Central memory CD4-positive, alpha-beta T cell (primary cell): ENCODE measurements at places on chromosomes 2 and 18.

DNA sequence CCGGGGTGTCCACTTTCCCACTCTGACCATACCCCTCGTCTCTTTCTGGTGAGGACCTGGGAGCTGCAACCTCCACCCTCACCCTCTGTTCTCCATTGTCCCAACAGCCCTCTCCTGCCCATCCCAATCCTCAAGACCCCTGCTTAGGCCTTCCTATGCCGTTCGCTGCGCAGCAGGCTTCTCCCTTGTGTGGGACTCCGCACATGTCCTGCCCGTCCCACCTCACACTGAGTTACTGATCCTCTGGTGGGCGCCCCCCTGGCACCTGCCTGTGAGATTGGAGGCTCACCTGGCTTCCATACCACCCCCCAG lies 119.5 kb upstream of the SNTG2 start:
- DNase-seq, result no peak

DNA sequence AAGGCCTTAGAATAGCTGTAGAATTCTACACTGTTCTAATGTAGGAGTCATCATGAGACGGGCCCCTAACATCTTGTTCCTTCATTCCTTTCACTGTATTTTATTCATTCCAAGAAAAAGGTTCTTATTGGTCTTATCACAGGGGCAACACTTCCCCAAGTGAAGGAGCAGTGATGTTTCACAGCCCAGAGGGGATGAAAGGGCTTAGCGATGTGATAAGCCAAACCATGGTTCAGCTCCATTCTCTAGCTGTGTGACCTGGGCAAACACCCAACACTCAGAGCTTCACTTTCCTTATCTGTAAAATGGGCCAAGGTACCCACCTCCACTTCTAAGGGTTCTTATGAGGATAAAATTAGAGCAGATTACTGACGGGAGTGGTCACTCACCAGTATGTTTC lies 25.4 kb upstream of the HS6ST1 start:
- DNase-seq, result no peak

DNA sequence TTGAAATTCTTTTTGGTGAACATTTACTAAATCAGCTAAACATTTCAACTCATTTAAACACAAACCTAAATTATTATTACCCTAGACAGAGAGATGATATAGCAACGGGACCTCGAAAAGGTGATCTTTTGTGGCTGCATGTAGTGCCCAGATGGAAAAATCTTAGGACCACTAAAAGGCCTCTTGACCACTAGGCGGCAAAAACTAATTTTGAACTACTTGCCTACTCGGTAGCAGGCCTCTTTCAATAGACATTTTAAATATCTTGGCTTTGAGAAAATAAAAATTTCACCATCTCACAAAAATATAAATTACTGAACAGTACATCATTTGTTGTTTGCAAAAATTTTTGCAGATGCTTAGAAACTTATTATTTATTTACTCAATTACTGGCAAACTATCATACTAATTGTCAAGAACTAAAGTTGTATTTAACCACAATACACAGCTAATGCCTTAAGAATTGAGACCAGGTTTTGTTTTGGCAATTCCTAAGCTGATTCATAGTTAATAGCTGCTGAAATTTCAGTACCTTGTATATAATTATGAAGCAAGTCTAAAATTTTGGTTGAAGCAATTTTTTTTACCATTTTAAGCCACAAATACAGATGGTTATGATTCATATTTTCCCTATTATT lies 9.4 kb downstream of the COL3A1 start:
- DNase-seq, result no peak

GRCh38 chr2:74053959-74054715 lies 69.4 kb downstream of the TET3 start:
- DNase-seq, result no peak

DNA sequence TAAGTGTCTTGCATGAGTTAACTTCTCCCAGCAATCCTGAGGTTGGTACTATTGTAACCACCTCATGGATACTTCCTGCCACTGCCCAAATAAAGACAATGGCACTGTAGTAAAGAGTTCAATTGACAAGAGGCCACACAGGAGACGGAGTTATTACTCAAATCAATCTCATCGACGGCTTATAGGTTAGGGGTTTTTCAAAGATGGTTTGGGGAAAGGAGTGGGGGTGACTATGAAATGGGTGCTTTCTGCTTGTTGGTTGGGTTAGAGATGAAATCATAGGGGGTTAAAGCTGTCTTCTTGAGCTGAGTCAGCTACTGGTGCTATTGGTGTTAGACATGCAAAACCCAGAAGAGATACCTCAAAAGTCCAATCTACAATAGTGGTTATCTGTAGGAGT lies 1258.0 kb upstream of the ZEB2 start:
- DNase-seq, result no peak

DNA sequence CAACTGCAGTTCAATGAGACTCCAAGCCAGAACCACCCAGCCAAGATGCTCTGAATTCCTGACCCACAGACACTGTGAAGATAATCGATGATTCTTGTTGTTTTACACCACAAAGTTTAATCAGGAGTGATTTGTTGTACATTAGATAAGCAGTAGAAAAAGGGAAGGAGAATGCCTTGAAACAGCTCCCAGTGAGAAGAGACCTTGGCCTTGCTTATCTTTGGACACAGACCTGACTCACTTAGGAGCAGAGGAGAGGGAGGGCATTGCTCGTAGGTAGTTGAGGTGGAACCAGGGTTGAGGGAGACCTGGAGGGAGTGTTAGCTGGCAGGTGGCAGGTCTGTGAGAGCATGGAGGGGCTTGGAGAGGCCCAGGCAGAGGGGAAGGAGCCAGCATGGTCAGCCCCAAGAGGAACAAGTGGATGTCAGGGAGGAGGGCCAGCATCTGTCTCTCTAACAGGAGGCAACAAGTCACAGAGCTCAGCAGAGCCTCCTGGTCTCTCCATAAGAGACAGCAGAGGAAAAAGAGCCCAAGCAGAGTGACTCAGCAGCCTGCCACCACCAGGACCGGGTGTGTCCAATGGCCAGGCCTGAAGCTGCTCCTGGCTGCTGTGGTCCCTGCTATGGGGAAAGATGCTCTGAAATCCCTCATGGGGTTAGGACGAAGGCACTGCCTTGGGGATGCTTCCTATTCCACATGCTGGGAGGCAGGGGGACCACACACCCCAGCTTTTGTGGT lies 161.6 kb upstream of the CAPN13 start:
- DNase-seq, result no peak

DNA sequence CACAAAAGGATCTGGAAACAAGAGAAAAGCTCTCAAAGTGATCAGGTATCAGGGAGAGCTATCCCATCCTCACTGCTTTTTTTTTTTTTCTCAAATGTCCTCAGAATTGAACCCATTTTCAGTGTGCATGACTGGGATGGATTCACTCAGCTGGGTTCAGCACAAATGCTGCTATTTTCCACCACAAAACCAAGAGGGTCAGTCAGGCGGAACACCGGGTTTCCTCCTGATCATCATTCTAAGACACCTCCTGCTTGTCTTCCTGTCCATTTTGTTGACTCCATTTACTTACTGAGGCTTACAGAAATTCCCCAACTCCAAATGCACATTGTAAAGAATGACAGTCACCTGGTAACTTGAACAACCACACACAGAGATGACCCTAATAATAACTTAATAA lies 39.9 kb downstream of the CYRIA start:
- no peak for DNase-seq

DNA sequence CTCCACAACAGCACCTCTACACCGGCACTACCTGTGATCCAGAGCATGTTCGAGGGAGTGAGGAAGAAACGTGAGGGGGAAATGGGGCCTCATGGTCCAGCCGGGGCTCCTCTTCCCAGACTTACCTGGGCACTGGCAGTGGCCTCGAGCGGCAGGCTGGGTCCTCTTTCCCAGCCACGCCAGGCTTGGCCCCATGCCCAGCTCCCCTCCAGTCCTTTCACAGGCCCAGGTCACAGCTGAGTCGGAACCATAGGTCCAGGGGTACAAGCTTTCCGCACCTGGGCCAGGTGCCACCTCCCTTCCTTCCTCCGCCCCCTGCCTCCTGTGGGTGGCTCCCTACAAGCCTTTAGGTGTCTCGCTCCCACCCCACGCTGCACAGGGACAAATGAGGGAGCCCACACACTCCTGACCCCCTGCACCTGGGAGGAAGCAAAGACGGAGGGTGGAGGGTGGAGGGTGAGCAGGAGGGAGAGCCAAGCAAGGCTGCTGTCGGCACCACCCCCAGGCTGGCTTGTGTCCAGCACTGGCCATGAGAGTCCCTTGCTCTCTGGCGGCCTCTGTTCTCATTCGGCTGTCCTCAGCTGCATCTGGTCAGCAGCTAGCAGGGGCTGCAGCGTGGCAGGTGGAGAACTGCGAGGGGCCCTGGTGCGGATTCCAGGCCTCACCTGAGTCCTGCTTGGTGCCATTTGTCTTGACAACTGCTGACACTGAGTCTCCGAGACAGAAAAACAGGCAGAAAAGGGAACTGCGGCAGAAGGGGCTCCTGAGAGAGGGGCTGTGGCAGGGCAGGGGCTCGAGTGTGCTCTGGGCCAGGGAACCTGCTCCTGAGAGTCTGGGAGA lies 26.8 kb downstream of the ADRA2B start:
- no peak for DNase-seq

GRCh38 chr18:68797871-68798270 lies at the start of gene CCDC102B:
TSS of gene CCDC102B (plus strand) at chr18:68798080. CDS start at chr18:68836764, 38,684 bp downstream.
- no peak for DNase-seq

DNA sequence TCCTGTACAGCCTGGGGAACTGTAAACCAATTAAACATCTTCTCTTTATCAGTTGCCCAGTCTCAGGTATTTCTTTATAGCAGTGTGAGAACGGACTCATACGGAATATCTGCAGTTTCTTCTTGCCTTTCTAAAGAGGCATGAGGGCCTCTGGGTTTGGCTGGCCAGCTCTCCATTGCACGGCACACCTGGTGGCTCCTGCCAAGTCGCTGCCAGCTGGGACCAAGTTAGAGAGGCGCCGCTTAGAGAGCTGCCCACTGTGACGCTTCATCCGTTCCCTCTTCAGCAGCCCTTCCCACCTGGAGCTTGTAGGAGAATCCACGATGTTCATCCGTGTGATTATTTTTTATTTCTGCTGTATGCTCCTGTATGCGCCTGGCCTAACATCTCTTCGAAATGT lies 195.4 kb downstream of the TWIST2 start:
- no peak for DNase-seq

GRCh38 chr2:215000721-215001120 lies 137.7 kb downstream of the ABCA12 start:
- no peak for DNase-seq

DNA sequence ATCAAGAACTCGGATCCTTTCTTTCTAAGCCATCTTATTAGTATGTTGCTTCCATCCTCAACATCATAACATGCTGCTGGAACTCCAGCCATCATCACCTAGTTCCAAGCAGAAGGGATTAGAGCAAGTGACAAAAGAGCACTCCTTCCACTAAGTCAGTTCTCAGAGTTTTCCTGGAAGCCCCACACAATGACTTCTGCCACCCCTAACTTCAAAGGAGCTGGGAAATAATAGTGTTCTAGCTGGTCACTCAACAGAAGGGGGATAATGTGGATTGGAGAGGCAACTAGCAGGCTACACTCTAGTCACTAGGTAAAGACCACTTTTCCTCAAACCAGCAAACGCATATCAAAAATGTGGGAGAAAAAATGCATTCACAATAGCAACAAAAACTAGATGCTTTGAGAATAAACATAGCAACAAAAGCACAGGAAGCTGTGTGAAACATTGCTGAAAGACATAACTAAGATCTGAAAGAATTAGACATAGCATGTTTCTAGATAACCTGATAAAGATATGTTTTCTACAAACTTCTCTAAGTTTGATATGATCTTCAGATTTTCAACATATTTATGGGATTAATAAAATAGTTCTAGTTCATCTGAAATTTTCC lies 39.5 kb downstream of the COX7A2L start:
- DNase-seq, result no peak

GRCh38 chr2:134190062-134190806 lies 63.6 kb upstream of the MGAT5 start:
- DNase-seq, result no peak

DNA sequence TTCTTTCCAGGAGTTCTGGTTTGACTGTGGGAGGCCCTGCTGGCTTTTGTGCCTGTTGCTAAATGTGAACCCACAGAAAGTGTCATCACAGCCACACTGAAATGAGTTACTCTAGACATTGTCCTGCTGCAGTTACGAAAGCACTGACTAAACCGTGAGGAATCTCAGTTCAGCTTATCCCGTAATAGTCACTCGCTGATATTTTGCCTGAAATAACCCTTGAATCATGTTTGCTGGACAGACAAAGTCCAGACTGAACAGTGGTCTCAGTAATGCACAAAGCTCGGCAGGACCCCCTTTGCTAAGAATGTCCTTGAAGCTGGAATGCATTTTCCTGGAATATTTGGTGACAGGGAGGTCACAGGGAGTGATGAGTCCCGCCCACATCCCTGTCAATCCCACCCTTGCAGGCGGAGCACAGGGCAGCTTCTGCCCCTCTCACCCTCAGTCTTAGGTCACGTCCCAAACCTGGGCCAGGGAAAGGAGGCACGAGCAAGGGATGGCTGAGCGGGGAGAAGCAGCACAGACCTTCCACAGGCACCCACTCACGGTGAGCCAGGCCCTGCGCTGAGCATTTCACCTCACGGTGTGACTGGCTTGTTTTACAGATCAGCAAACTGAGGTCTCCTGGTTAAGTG lies 53.4 kb downstream of the ADI1 start:
- DNase-seq, result no peak
